Muscle of arm (tissue), 14 donors: ENCODE measurements at places on chromosomes 6 and 20.

GRCh38 chr20:11726026-11726425, 191.7 kb upstream of the BTBD3 start:
- no peak for DNase-seq

DNA sequence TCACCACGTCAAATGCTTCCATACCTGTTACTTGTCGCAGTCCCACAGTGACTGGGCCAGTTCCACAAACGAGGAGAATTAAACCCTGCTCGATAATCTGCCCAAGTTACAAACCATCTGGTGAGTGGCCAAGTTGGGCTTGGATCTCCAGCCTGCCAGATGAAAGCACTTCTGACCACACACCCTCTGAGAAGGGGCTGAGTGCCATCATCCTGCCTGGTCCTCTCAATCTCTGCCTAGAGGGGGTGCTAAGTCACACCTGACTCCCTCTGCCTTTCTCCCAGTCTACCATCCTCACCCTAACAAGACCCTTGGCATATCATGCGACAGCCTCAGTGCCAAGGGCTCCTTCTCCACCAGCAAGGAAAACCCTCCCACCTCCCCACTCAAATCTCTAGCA, 15.8 kb downstream of the RRP36 start:
- DNase-seq = no peak

DNA sequence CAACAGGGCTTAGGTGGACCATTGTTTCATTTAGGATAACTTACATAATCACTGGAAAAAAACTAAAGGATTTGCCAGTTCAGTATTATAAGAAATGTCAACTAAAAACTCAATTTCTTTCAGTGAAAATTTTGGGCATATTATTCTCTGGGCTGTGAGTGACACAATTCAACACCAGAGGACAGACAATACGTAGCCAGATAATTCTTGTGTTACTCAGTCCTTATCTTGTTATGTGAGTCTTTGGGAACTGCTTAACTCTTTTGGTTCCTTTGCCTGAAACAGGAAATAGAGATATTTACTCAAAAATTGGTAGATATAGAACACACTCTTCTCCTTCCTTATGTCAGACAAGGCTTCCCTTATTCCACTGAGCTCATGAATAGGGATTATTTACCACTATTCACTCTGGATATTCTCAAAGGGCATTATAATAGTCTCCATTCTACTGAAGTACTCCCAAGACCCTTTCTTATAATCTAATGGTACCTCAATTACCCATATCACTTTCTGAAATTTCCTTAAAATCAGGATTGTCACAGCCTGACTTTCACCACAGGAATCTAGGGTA, 4.9 kb upstream of the BEND6 start:
- DNase-seq = no peak

GRCh38 chr6:137316626-137317025, 97.4 kb upstream of the IFNGR1 start:
- DNase-seq = no peak

- no peak for DNase-seq
Measured at GRCh38 chr6:118708055-118708454, 56.7 kb upstream of the CEP85L start.

- DNase-seq = no peak
Measured at GRCh38 chr20:32332614-32333013, 25.5 kb upstream of the ASXL1 start.

GRCh38 chr6:157376241-157376640, 4.7 kb upstream of the ZDHHC14 start:
- DNase-seq = no peak

DNA sequence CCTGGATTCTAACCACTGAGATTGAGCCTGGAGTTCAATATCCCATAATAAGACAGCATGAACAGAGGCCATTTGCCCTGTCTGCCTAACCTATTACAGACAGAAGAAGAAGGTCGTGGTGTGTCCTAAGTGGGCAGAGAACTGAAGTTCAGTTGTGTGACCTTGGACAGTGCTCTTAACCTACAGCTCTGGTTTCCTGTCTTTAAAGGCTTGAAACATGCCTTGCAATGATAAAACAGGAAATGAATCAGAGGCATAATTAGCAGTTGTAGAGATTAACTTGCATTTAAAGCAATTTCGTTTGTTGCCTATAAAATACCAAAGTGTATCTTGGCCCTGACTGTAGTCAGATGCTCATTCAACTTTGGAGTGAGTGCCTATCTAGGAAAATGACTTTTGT, 507.2 kb upstream of the CHD6 start:
- no peak for DNase-seq

DNA sequence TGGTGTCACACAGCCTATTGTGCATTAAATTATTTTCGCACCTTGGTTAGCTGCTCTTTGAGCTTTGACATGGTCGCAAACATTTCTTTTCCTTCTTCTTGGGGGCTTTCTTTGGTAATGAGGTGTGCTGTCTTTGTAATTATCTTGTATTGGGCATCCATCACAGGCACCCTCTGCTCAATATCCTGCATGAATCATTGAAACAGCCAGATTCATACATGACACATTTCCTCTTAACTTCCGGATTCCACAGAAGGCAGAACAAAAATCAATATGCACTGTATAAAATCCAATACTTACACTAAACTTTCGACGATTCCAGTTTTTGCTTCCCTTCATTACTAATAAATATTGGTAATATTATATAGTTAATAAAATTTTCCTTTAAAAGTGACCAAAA, 175.6 kb downstream of the SYNE1 start:
- no peak for DNase-seq

DNA sequence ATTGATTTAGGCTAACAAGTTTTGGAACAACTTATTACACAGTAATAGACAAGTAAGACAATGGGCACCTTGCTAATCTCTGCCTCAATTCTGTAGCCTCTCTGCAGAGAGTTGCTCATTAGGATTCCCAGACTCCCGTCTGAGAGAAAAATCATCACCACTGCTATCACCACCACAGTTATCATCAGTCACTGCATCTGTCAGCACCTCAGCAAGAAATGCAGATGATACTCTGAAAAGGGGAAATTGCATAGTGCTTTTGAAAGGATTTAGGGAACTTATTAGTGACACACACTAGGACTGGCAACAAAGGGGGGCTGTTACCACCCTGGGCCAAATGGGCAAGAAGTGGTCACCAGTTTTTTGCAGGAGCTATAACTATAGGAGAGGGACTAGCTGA, 39.9 kb downstream of the FOXA2 start:
- no peak for DNase-seq

- no peak for DNase-seq
Measured at GRCh38 chr20:50569864-50570836, 60.0 kb downstream of the PTPN1 start.

GRCh38 chr6:79134699-79135474, 56.8 kb upstream of the PHIP start:
- DNase-seq = no peak

- peak; percentile 58 for DNase-seq
Measured at GRCh38 chr6:111642463-111643158, 36.9 kb upstream of the TRAF3IP2 start.

GRCh38 chr6:203661-204060, 88.6 kb upstream of the DUSP22 start:
- DNase-seq = no peak

DNA sequence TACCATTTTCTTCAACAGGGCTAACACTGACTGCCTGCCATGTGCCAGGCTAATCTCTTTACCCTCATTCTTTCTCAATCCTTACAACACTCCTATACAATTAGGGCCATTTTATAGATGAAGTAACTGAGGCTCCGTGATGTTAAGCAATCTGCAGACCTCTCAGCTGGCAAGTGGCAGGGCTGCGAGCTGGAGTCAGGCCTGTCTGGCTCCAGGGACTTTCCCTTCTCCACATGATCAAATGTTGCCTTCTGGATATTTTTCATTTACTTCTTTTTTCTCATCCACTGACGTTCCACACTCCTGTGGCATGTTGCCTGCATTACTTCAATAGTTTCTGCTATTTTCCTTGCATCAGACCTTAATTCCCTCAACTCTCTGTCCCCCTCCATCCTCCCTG, 55.2 kb upstream of the TAGAP start:
- no peak for DNase-seq

GRCh38 chr20:11716239-11716944, 201.3 kb upstream of the BTBD3 start:
- no peak for DNase-seq

DNA sequence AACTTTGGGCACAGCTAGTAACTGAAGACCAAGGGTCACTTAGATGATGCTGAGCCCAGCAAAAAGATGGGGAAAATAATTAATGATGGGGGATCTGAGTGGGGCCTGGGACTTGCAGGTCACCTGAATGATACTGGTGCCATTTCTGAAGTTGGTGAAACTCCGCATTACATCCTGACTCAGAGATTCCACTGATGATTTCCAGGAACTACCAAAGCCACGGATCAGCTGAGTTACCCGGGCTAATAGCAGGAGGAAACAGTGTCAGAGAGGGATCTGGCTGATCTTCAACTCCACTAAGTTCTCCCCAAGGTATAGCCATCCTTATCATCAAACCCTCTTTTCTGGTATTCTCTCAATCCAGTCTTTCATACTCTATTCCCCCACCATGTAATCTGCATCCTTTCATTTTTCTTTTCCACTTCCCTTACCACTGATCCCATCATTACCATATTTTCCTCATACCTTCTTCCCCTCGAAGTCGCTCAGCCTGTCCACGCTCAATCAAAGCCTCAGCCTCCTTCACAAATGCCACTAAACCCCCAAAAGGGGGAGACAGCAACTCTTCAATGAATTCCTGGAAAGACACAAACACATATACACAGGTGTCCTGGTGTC, 20.2 kb downstream of the VPS52 start:
- no peak for DNase-seq

DNA sequence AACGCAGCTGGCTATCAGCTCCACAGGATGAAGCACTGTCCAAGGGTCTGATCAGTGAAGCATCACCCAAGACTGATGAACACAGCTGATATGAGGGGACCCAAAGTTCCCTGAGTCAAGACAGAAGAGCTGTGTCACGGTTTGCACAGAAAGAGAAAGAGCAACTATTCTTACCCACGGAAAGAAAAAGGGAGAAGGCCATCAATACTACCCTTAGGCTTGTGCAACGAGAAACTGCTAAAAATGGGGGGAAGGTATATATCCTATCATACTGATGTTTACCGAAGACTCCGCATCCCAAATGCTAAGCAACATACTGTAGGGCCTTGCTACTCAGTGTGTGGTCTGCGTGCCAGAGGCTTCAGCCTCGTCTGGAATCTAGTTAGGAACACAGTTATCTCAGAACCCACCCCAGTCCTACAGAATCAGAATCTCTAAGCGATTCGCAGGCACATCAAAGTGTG, 665 bp downstream of the FASTKD5 start:
- no peak for DNase-seq

- DNase-seq = no peak
Measured at GRCh38 chr20:23823621-23824324, 2.8 kb downstream of the CST2 start.

GRCh38 chr6:10141746-10142443, 273.0 kb downstream of the TFAP2A start:
- DNase-seq = no peak

DNA sequence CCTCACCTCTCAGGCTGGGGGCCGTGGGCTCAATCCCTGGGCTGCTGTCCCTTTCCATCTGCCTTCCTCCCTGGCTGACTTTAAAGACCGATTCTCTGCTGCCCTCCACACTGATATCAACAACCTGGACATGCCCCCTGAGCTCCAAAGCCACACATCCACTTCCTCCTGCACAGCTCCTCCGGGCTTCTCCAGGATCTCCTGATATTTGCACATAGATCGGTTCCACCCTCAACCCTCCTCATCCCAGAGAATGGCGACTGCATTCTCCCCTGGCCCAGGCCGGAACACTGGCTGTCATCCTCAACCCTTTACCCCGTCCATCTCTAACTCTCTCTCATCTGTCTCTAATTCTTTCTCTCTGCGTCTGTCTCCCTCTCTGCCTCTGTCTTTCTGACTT, 21.0 kb upstream of the NOL4L start:
- DNase-seq = no peak

DNA sequence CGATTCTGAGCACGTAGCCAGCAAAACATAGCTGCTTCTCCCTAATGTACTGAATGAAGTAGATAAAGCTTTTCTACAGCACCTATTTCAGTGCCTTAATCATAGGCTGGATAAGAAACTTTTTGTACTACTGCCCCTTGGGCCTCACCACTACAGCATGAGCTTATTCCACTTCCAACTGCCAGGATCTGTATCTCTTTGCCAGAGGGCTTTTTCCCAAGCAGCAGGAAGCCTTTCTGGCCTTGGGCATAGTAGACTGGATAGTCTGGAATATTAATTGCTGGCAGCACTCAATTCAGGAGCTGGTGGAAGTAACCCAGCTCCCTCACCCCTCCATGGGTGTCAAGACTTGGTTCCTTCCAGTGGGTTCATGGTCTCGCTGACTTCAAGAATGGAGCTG, 43.6 kb downstream of the ANKEF1 start:
- DNase-seq = no peak

DNA sequence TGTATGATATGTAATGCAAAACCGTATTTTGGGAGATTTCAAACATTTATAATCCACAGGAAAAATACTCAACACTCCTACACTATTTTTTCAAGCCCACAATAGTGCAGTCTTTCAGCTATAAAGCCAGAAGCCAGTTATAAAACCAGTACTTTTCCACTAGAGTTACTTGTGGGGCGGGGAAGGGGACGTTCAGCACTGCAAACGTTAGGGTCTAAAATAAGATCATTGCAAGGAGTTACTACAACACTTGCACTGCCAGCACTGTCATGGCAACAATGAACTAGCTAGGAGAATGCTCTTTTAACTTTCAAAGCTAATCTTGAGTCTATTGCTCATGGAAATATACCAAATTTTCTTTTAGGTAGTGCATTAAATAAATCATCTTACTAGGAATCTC, 14.7 kb downstream of the SESN1 start:
- DNase-seq = peak; percentile 81

DNA sequence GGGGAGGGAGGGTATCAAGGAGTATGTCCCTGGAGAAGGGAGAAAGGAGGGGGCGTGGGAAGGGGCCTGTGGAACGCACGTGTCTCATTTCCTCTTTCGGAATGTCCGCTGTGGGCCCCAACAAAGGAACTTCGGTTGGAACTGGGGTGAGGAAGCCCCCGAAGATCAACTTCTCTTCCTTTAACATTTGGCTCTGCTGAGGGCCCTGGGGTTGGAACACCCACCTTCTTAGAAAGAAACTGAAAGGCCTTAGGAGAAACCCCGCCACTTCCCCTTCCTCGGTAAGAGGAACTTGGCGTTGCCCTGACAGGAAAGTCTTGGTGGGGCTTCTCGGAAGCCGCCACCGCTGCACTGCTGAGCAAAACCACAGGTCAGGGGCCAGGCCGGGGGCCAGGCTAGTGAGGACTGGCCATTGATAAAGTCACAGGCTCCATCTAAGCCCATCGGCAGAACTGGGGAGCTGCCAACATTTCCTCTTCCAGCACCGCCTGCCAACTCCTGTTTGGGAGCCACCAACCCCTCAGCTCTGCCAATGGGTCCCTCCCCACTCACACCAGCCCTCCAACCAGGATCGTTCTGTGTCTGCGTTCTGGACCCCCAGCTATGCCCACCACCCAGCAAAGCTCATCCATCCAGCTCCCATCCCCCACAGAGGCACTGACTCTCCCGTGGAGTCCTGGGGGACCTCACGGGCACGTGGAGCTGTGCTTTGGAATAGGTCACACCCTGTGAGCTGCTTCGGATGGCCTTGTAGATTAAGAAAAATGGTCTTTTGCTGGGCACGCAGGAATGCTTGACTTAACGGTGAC, 44.8 kb downstream of the FGD2 start:
- peak; percentile 32 for DNase-seq
